ENCODE measurements at places on chromosomes 5 and 9. TPM values are rescaled to one million over a fixed set of nuclear protein-coding genes. Genes with fewer than 3 reads are reported as not detected.

- H3K4me3 ChIP-seq, result no peak overlapping the region
- H3K4me1 ChIP-seq, result no peaks in the 10 kb centered on the region
- H3K27me3 ChIP-seq, result no peaks in the 10 kb centered on the region
- DNase-seq, result no peak
- H3K36me3 ChIP-seq, result no peaks in the 10 kb centered on the region
Measured at GRCh38 chr5:120614531-120615180, 150.6 kb downstream of the PRR16 start.

Gene TMEM174
- not detected for total RNA-seq

DNA sequence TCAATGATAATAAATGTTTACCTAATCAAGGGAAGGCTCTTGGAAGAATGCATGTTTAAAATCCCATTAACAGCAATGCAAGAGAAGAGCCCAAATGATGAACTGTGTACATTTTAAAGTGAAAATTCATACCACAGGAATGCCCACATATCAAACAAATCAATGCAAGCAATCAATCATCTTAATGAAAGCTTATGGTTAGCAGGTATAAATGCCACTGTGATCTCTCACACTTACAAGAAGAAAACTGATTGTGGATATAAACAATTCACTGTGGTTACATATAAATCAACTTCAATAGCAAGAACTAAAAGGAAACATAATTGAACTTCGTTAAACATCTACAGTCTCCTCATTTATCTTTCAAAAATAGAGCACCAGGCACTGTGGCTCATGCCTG is 161.0 kb upstream of the RORB start:
- no peaks in the 10 kb centered on the region for H3K36me3 ChIP-seq
- no peak for DNase-seq
- no peaks in the 10 kb centered on the region for H3K27me3 ChIP-seq
- no peak overlapping the region for H3K27ac ChIP-seq
- H3K4me1 ChIP-seq, result no peaks in the 10 kb centered on the region

Gene GPRIN1
- total RNA-seq, result 0.60 TPM

- peaks cover 55% of the 10 kb centered on the region for H3K27me3 ChIP-seq
- H3K36me3 ChIP-seq, result peaks cover 5% of the 10 kb centered on the region
- H3K27ac ChIP-seq, result no peak overlapping the region
- no peak for DNase-seq
- H3K4me1 ChIP-seq, result peaks cover 5% of the 10 kb centered on the region
Measured at GRCh38 chr9:86941197-86941596, 6.1 kb downstream of the GAS1 start.

GRCh38 chr5:98432378-98432777 is 341.1 kb upstream of the RGMB start:
- H3K4me3 ChIP-seq, result no peak overlapping the region
- no peak for DNase-seq
- H3K36me3 ChIP-seq, result no peaks in the 10 kb centered on the region
- no peaks in the 10 kb centered on the region for H3K27me3 ChIP-seq

Gene TNFSF15
- total RNA-seq, result 0.05 TPM

GRCh38 chr5:157024208-157024959 is 34.5 kb downstream of the HAVCR1 start:
- H3K4me3 ChIP-seq, result no peak overlapping the region
- DNase-seq, result no peak
- H3K36me3 ChIP-seq, result peaks cover 4% of the 10 kb centered on the region
- peaks cover 14% of the 10 kb centered on the region for H3K4me1 ChIP-seq
- no peaks in the 10 kb centered on the region for H3K27me3 ChIP-seq

GRCh38 chr5:176172246-176172645 is 66.0 kb upstream of the SIMC1 start:
- H3K4me3 ChIP-seq, result no peak overlapping the region
- peaks cover 19% of the 10 kb centered on the region for H3K4me1 ChIP-seq
- H3K27me3 ChIP-seq, result peaks cover 75% of the 10 kb centered on the region
- peaks cover 3% of the 10 kb centered on the region for H3K36me3 ChIP-seq
- no peak for DNase-seq

DNA sequence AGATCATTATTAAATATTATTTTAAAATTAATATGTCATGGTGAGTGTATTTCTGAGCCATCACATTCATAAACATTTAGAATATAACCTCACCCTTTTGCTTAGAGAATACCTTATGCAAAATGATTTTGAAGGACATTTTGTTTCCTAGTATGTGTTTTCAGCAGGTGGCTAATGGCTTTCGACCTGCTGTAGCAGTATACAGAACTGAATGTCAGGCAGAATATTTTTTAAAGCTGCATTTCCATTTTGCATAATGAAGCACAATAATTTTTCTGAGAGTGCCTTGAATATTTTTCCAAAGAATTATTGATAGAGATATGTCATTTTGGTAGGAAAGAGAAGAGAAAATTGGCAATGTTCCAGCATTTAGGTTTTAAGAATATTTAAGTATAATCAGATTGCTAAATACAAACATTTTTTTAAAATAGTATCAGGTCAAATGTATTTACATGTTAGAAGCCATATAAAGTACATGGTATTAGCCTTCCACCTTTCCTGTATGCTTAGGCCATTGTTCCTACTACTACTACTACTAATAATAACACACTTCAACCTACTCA is 42.3 kb downstream of the PAM start:
- no peak overlapping the region for H3K27ac ChIP-seq
- peaks cover 2% of the 10 kb centered on the region for H3K36me3 ChIP-seq
- H3K4me1 ChIP-seq, result peaks cover 24% of the 10 kb centered on the region
- no peak for DNase-seq
- H3K27me3 ChIP-seq, result no peaks in the 10 kb centered on the region

All from T-helper 17 cell (primary cell).